GM18507 (cell line): ENCODE measurements at places on chromosomes 3 and 15.

- DNase-seq: no peak
These were observed 270.1 kb upstream of the TBL1XR1 start for GRCh38 chr3:177467247-177467985.

- DNase-seq: no peak
These were observed 219.4 kb downstream of the MEIS2 start for GRCh38 chr15:36880913-36881460.

- DNase-seq: no peak
These were observed 25.2 kb downstream of the ABHD2 start for GRCh38 chr15:89113296-89114024.

DNA sequence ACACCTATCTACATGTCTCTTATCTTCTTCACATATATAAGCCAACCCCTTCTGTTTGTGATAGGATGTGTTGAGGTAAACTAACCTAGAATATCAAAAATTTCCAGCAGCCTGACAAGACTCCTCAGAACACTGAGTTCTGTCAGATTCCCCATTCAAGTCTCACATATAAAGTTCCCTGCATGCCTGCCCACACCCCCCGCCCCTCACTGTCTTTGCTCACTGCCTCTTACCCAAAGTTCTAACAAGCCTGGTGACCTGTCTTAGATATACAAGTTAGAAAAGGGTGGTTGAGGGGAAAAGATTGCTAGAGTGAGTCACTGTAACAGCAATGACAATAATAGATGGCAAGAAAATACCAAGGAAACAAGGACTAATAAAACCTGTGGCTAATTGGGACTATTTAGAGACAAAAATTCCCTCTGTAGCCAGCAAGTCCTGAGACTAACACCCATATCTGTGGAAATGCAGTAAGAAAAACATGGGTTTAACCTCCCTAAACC lies 40.1 kb downstream of the FBXO22 start:
- no peak for DNase-seq

DNA sequence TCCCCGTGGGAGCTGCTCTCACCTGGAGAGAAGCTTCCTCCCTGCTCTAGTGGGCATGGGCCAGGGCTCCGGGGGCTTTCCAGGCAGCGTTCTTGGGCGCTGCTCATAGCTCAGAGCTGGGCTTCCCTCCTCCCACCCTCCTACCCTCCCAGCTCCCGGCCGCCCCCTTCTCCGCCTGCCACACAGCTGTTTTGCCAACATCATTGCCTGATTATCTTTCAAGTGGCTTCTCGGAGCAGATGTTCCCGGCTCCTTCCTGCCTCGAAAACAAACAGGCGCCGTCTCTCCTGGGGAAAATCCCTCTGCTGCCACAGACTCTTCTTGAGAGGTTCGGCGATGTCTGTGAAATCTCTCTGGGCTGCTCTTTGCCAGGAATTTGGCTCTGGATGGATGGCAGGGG lies 195.6 kb downstream of the RPLP1 start:
- DNase-seq: no peak

- DNase-seq: no peak
These were observed 851.7 kb downstream of the PDCD6IP start for GRCh38 chr3:34650131-34650530.

- DNase-seq: no peak
These were observed 3.7 kb downstream of the IGF2BP2 start for GRCh38 chr3:185820973-185821758.

- DNase-seq: no peak
These were observed 63.9 kb downstream of the TMCC1 start for GRCh38 chr3:129829640-129830039.

GRCh38 chr3:112987710-112988334 lies 3.0 kb upstream of the GTPBP8 start:
- no peak for DNase-seq
